NCI-H1417 (cell line): ENCODE measurements at places on chromosomes 1 and 21.

- no peak for DNase-seq
Measured at GRCh38 chr1:158049853-158050252, 56.4 kb downstream of the KIRREL1 start.

GRCh38 chr1:244952280-244952933 is 88.1 kb upstream of the HNRNPU start:
- no peak for DNase-seq

- no peak for DNase-seq
Measured at GRCh38 chr1:21927533-21928237, 9.4 kb downstream of the HSPG2 start.

- no peak for DNase-seq
Measured at GRCh38 chr1:17246971-17247370, 1.9 kb upstream of the PADI3 start.

DNA sequence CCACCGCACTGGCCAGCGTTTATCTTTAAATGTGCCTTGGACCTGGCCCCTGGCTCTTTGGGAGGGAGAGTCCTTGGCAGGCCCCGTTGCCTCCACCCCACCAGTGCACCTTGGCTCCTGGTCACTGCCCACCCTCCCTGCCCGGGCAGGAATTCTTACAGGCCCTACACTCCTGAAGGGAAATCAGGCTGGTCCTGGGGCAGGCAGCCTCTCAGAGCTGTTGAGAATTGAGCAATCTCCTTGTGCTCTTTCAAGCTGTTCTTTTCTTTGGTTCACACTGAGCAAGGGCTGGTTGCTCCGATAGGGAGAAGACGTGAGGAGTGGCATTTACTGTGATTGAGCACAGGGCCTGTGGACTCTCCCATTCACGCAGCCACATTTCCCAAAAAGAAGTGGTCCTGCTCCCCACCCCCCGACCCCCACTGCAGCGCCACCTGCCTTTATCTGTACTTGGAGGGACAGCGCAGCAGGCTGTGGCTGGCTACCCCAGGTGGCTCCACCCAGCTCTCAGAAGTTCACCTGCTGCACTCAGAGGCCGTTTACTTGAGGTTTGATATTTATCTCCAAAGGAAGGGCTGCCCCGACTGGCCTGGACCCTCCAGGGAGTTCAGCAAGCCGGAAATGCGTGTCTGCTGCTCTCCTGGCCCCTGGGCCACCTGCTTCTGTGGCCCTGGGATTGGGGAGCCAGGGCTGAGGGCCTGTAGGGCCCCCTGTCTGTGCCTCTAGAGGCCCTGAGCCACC is 47.8 kb downstream of the SKI start:
- peak; percentile 28 for DNase-seq

- no peak for DNase-seq
Measured at GRCh38 chr1:45093334-45093733, 81.3 kb downstream of the UROD start.

GRCh38 chr1:63112155-63112900 is 210.0 kb upstream of the FOXD3 start:
- no peak for DNase-seq

GRCh38 chr1:84505493-84506001 is 639 bp upstream of the SPATA1 start:
- DNase-seq = no peak

DNA sequence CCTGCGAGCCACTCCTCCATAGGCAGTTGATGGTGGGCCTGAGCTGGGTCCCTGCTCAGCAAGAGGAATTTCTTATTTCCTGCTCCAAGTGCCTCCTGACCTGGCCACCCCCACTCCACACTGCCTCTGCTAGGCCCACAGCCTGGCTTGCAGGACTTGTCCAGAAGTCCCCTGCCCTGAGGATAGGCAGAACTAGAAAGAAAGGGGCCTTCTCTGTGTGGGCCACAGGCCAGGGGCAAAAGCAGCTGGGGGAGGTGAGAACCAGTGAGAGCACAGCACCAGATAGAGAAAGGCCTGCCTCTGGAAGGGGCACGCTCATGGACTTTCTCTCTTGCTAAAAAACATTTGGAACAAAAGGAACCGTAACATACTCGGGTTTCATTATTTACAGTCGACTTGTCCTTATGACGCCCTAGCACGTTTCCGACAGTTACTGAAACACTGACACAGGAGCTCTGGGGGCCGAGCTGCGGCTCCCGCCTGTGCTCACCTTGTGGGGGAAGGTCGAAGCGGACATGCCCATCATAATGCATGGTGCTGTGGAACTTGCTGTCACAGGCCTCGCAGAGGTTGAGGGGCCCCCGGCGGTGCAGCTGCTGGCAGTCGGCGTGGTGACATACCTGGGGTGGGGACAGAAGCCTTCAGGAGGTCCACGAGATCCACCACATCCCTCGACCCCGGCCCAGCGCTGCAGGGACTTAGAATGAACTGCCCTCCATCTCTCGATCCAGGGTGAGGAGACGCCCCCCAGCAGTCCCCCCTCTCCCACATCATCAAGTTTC is 11.3 kb upstream of the TNFRSF25 start:
- DNase-seq = no peak

DNA sequence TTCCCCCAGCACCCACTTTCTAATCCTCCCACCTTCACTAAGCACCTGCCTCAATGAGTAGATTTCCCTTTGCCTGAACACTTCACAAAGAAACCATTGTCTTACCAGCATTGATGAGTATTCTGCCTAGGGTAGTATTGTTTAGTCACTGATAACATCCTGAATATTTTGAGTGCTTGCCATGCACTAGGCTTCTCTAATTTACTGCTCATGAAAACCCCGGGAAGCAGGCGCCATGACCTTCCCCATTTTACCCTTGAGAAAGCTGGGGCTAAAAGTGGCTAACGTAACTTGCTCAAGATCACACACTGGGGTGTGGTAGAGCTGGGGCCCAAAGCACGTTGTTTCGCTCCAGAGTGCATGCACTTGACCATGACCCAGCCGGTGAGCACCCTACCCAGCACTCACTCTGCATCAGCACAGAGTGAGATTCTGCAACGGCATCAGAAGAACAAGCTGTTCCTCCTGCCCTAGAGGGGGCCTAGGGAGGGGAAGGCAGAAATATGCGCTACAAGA is 10.6 kb upstream of the F3 start:
- no peak for DNase-seq

GRCh38 chr1:110554871-110555801 is 36.2 kb upstream of the KCNA10 start:
- no peak for DNase-seq

DNA sequence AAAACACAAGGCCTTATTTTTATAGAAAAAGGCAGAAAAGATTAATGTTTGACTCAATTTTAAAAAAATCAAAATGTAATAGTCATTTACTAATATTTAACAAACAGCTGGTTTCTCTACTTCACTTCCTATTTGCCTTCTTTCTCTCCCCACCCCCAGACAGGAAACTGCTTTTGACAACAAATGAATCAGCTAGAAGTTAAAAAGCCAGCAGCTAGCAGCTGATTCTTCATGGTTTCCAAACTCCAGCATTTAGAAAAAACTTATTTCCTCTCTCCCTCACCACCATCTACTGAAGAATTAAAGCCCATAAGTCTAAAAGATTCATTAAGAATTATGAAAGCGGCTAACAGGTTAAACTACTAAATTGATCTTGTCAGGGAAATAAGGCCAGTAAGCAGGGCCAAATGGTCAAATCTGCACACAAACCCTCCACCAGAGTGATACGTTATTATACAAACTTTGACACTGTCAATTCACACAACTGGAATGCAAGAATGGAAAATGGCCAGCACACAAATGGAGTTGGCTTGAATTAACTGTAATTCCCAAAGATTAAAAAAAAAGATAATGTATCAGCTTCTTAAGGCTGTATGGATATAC is 4.0 kb downstream of the WDR26 start:
- peak; percentile 22 for DNase-seq

DNA sequence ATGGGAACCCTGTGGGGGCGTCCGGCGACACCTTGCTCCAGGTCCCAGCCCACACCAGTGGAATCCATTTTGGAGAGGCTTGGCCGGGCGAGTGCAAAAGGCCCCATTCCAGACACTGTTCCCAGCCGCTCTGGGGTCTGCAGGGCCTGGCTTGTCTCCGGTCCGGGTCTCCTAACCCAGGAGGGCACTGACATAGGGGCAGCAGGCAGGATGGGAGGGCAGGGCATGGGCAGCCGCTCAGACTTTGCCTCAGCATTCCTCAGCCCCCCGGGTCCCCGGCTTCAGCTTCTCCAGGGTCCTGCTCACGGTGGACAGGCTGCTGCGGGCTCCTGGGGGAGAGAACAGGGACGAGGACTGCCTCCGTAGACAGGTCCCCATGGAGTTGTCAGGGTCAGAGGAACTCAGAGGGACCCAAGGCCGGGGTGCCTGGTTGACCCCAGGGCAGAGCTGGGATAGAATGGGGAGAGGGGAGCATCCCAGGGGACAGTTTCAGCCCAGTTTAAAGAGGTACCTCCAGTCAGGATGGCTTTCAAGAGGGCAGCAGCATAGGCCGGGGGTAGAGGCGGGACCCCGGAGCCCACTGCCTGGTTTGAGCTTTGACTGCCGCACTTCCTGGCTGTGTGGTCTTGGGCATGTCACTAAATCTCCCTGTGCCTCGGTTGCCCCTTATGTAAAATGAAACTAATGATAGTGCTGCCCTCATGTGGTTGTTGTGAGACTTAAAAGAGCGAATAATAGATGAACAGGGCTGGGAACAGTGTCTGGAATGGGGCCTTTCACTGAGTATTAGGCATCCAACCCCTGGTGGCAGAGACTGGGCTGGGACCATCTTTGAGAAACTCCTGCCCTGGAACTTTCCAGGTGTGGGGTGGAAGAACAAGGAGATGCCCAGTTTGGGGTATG is 3.7 kb downstream of the KNCN start:
- peak; percentile 23 for DNase-seq

GRCh38 chr1:161241682-161242081 is 3.7 kb upstream of the NR1I3 start:
- no peak for DNase-seq

DNA sequence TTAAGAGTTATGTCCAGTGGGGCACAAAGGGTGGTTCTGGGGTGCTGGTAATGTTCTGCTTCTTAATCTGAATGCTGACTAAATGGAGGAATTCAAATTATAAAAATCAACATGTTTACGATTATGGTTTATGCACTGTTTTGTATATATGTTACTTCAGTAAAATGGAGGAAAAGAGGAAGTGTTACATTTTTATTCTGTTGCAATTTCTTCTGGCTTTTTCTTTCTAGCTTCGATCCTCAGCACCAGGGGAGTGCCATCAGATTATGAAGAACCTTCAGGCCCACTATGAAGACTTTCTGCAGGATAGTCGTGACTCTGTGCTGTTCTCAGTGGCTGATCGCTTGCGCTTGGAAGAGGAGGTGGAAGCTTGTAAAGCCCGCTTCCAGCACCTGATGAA is 105.5 kb downstream of the MACF1 start:
- DNase-seq = no peak
